ENCODE measurements at places on chromosomes 6 and 20.

DNA sequence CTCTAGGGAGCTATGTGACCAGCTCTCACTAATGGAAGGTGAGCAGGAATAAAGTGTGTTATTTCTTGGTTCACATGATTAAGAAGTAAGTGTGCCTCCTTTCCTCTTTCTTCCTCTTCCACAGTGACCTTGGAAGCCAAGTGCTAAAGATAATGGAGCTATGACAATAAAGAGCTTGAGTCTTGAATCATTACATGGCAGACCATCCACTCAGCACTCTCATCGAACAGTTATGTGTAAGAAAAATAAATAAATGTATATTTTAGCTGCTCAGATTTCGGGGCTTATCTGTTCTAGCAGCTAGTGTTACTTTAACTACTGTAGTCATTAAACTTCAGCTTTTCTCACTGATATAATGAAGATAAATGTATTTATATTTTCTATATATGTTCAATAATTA lies 72.9 kb downstream of the HDGFL1 start:
- no peak for DNase-seq

GRCh38 chr20:17747431-17747846 lies 47.7 kb downstream of the BANF2 start:
- DNase-seq: peak; percentile 93

- DNase-seq: peak; percentile 86
These were observed 9.7 kb upstream of the QKI start for GRCh38 chr6:163404825-163405265.

DNA sequence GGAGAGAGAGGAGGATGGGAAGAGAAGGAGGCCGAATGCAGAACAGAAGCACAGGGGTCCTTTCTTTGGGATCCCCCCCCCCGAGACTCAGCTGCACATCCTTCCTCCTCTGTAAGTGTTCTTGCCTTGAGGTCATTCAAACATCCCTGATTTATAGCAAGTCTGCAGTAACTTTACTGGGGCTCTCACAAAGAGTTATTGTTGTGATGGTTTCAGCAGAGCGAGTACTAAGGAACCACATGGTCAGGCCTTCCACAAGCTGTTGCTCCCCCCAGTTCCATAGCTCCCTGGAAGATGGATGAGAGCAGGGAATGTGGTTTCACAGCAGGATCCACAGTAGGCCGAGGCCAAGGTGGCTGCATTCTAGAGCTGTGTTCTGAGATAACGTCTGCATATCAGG lies 351.4 kb upstream of the CDH4 start:
- DNase-seq: no peak

- no peak for DNase-seq
These were observed 2.9 kb downstream of the KLHDC3 start for GRCh38 chr6:43016943-43017334.

- DNase-seq: no peak
These were observed 7.6 kb downstream of the CSNK2A1 start for GRCh38 chr20:535958-536357.

GRCh38 chr20:63319164-63320040 lies 26.4 kb downstream of the COL20A1 start:
- DNase-seq: no peak

GRCh38 chr6:167555836-167556235 lies 230.9 kb downstream of the TTLL2 start:
- DNase-seq: no peak

DNA sequence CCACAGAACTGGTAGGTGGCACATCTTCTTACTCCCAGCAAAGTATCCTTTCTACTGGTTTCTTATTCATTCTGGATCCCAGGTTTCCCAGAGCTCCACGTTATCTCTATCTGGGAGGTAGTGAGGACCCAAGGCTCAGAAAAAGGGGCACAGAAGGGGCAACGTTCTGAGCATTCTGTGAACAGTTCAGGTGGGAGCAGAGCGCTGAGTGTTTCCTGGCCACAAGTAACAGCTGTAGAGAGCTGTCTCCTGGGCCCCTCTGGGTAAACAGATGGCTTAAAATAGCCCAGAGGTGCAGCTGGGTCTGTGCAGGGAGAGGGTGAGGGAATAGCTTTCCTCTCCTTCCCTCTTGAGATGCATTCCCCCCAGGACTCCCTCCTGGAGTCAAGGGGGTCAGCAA lies 2.1 kb downstream of the APOBEC2 start:
- DNase-seq: no peak

DNA sequence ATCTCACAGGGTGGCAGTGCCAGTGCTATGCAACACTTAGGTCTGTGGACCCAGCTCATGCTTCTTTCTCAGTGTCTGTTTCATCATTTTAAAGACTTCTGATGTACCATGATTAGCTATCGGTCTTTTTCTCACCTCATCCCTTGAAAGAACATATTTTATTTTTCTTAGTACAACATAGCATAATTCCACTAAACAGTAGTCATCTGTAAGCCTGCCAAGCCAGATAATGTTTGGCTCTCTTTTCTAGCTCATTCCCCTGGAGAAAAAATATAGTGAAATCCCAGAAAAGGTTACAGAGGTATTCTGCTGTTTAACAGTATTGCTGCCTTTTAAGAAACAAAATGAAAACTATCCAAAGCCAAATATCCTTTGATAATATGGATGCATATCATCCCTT lies 177.0 kb upstream of the MMS22L start:
- peak; percentile 15 for DNase-seq

DNA sequence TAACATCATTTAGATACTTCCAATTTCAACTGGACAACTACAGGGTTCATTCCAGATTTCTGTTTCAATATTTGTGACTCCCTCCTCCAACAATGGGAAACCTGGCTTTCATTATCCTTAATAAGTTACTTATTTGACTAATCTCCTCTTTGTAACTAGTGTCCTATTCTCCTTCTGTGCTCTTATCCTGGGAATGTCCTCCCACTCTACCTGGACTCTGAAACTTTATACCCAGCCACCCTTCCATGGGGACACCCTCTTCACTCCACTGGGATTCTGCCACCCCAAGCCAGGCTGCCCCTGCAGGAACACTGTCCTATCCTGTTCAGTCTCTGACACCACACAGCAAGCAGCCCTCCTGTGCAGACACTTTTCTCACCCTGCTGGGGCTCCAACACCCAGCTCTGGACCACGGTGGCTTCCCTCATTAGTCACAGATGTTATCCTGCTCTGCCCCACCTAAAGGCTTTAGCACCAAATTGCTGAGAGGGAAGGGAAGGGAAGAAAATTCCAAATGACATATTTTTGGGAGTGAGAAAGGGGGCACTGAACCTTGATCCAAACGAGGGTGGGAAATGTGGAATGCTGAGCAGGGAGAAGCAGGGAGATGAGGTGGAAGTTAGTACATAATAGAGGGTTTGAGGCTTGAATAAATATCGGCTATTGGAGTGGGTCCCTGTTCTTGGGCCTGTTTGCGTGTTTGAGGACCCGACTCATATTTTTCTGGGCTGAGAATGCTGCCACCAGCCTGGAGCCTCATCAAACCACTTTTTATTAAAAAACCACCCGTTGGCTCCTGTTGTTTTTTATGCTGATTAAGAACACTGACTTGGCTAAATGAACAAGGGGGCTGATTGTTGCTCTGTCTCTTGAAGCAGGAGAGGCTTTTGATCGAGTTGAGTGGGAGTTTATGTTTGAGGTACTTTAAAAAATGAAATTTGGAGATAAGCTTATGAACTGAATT lies 54.0 kb upstream of the AKIRIN2 start:
- peak; percentile 37 for DNase-seq

DNA sequence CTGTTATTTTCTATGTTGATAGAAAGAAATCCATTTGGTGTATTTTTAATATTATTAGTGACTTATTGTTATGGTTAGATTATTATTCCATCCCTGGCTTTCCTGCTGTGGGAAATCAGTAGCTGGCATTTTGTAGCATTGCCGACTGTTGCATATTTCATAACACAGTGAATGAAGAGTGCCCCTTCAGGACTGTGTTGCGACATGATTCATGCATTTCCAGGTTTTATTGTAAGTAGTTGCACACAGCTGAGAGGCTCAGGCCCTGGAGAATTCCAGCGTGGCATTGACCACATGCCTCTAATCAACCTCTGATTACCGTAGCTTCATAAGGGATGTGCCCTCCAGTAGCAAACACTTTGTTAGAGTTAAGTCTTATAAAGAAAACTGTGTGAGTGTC lies 263.9 kb downstream of the FARS2 start:
- peak; percentile 85 for DNase-seq

DNA sequence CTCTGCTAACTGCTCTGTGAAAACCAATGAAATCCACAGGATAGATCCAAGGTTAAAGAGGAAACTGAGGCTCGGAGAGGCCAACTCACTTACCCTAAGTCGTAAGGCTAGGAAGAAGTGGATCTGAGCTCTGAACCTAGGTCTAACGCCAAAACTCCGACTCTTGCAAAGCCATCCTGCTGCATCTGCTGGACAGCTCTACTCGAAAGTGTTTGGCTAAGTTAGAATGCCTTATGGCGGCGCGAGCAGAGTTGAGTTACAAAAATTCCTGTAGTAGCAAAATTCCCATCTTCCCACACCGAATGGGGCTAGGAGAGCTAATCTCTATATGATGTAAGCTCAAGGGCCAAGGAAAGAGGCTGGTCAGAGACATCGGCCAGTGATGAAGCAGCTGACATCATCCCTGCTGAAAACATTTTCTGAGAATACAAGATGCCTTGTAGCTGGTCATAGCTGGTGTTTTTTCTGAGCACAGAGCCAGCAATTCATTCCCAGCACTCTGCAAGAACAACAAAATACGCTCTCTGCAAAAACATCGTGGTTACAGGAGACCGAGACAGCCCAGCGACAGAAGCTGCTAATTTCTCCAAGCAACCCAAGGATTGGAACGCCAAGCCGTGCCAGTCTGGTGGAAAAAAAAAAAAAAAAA lies 1.8 kb downstream of the SPATA2 start:
- peak; percentile 32 for DNase-seq

DNA sequence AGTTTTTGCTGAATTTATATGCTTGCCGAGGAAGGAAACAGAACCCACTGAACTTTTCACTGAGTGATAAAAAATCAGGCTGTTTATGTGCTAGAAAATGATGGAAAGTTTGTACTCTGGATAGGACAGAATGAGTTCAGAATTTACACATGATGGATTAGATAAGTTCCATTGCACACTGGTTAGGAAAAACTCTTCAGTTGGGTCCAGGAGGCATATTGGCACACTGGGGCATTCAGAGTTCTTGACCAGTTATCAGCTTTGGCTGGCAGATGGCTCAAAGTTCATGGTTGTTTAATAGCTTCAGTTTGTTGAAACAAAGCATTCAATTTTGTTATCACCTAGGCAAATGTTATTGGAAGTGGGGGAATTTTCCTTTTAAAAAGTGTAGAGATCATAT lies 613.3 kb upstream of the SYNCRIP start:
- no peak for DNase-seq
